ENCODE measurements at places on chromosomes 4 and X.

DNA sequence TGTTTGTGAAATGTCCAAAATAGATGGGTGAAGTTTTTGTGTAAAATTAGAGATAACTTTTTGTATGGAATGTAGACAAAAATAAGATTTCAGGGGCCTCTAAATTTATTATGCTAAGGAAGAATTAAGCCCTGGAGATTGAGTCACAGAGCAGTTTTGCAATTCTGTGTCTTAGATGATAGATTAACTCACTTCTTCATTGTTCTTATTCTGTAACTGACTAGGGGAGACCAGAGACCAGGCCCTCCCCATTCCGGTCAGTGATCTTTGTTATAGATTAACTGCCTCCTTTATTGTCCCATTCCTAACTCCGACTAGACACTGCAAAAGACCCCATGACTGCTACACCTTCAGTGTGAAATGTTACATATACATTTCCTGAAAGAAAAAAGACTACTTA is 238.4 kb upstream of the TAPT1 start:
- no peak for DNase-seq

DNA sequence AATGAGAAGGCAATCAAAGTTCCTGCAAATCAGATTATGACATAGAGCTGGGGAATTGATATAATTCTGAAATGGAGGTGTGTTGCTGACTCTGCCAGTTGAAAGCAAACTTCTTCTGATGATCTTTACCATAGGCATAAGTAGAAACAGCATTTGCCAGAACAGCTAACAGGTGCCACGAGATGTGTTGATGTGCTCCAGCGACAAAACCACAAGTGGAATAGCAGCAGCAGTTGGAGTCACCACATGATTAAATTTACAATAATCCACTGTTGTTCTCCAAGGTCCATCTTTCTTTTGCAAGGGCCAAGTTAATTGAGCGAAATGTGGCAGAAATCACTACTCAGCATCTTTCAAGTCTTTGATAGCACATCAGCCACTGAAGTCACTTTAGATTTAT is 3.7 kb upstream of the OSTC start:
- no peak for DNase-seq

DNA sequence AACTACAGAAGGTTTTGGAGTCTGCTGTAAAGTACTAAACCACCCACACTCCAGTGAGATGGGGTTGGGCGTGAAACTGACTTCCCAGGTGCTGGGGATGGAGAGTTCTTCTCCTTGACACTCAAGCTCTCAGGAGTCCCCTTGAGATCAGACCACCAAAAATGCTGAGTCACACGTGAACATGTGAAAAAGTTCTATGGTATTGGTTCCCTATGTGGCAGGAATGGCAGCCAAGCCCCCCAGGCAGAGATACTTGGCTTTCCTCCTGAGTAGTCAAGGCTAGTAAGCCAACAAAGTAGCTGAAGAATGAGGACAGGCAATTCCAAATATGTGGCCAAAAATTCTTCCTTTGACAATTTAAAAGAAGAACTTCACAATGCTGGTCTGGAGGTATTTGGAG is 222.0 kb upstream of the ADAMTS3 start:
- no peak for DNase-seq

DNA sequence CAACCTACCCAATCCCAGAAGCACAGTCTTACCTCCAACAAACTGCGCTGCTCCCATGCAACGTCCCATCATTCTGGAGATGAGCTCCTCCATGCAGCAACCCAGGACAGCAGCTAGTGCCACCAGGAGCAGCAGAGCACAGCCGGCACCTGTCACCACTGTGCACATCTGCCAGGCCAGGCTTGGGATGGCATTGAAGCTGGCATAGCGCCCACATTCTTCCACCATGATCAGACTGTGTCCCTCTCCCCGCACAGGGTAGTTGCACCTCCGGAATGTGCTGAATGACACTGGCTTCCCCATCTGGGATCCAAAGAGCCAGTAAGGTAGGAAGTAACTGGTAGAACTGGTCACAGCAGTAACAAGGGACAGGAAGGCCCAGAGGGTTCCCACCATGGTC is 8.8 kb downstream of the LHFPL1 start:
- no peak for DNase-seq

DNA sequence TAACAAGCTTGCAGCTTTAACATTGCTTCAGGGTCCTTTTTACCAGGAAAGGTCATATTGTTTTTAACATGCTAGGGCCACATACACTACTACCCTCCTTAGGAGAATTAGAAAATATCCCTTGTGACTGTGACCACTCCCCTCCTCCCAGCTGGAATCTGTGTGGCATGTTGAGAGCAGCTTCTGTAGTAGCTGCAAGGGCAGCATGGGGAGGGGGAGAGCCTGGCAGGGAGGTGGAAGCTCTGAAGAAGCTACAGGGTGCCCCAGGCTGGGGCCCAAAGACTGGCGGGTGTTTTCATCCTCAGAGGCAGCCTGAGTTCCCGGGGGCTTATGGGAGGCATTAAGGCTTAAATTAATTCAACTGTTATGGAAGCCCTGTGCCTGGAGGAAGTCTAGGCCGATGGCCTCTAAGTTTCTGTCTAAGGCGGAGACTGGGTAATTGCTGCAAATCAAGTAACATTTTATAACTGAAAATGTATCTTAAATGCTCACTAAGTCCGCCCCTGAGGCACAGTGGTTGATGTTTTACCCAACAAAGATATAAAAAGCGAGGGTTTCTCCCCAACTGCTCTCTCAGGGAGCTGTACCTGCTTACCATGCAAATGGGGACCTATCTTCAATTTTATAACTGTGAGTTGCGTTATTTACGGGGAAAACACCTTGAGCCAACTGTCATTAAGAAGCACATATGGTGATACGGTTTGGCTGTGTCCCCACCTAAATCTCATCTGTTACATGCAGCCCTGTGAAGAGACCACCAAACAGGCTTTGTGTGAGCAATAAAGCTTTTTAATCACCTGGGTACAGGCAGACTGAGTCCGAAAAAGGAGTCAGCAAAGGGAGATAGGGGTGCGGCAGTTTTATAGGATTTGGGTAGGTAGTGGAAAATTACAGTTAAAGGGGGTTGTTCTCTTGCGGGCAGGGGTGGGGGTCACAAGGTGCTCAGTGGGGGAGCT is 37.4 kb upstream of the STS start:
- DNase-seq = no peak

DNA sequence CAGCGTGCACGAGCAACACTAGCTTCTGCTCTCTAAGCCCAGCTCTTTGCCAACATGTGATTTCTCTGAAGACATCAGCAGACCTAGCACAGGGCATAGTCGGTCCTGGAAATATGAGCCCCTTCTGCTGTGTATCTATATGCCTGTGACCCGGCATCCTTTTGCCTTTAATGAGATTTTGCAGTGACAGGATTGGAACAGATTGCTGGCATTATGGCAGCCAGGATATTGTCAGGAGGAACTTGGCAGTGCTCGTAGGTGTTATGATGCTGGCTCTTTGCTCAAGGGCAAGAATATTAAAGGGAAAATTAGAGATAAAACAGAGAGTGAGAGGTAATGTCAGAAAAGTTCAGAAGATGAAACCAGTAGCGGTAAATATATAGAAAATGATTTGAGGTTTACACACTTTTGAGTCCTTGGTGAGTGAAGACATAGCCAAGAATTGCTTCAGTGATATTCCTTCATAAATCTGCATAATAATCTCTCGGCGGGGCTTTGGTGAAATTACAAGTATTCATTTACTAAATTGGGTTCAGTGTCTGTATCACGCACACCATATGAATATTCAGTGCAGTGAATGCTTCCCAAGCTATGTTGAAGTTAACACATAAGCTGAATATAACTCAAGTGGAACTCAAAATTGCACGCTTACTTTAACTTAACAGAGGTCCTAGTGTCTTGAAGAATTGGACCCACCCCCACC is 502.1 kb upstream of the NR3C2 start:
- DNase-seq = no peak

Measured in fibroblast of mammary gland (primary cell).